ENCODE measurements at places on chromosomes 5 and 9.

DNA sequence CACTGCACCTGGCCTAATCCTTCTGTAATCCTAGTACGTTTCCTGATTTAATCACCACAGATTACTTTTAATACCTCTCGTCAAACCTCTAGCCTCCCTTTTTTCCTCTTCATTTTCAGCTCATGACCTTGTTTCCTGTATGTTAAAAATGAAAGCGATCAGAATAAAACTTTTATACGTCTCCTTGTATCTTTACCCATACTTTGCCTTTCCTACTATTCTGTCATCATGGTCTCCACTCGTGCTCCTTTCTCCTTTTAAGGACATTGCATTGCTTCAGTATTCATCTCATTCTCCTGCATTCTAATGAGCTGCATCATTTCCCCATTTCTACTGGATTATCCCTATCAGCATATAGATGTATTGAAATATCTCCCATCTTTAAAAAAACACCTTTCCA is 8.5 kb downstream of the CDC42SE2 start:
- no peak for DNase-seq

- no peak for DNase-seq
Measured at GRCh38 chr5:144237851-144238250, 67.2 kb downstream of the KCTD16 start.

DNA sequence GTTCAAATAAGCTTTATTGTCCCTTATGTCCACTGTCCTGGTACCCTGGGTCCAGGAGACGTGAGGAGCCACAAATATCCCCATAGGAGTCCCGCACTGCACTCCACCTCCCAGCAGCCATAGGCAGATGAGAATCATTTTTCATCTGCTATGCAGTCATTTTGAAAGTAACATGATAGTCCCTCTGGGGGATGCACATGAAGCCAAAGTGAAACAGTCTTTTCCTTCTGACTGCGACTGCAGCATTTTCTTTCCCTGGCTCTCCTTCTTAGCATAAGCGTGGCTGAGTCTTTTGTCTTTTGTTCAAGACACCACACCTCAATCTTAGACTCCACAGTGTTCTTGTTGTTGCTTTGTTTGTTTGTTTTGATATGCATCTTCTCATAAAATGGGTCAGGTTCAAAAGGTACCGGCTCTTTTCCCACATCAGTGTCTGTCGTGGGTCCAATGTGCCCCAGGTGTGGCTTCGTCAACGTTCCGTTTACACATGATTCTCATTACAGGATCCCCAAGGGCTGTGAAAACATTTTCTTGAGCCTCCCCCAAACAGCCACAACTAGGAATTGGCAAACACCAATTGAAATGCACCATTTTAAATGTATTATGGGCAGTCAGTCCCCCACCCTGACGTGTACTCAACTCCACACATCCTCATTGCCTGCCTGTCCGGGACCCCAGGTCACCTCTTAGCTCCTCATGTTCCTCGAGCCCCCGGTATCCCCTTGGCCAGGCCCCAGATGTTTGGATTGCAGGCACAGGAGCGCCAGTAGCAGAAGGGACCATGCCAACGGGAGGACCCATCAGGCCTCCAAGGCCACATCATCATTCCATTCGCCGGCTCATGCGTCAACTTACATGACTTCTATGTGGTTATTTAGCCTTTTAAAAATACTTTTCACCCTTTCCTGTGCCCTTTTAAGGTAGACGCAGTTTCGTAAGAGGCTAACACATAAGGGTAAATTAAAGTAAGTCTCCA is 237.8 kb upstream of the DAPK1 start:
- no peak for DNase-seq

- DNase-seq = no peak
Measured at GRCh38 chr5:25056836-25057235, 412.1 kb upstream of the CDH10 start.

GRCh38 chr9:3696368-3696767 is 170.6 kb upstream of the RFX3 start:
- DNase-seq = no peak

DNA sequence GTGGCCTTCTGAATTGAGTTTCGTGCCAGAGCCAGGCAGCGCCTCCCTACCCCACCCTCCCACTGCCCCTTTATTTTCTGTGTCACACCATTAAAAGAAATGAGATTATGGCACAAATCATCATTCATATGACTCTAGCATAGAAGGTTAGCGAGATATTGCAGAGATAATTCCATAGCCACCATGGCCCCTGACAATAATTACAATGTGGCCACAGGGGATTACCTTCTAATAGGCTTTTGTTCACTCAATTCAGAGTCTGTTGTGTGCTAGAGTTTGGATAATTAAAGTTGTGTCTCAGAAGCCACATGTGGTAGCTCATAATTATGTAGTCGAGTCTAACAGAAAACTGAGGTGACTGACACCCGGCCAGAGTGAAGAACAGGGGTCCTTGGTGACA is 428.1 kb downstream of the ARHGEF28 start:
- DNase-seq = no peak

DNA sequence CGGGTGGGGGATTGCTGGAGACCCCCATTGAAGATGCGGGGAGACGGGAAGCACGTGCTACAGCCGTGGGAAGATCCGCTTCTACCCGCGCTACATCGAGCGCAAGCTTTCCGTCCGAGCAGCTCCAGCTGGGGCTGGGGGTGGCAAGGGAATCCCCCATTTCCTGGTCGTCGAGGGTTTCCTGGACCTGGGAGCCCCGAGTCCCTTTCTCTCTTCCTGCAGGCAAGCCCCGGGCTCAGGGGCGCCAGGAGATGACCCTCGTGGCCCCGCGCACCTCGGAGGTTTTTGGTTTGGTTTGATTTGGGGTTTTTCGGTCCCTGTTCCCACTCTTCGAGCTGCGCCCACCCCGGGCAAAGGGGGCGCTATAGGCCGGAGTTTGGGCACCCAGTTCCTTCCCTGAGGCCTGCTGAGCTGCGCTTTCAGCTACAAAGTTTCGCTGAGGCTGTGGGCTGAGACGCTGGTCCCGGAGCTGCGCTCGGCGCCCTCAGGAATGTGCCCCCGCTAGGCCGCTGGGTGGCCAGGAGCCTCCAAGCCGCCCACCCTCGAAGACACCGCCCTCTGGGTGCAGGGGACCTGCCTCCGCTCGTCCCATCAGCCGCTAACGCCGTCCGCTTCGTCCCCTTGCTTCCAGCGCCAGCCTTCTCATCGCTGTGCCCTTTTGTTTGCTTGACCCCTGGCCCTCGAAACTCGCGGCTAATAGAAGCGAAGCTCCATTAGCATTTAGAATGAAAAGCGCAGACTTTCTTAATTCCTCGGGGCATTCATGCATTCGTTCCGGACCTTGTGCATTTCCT is 2.9 kb downstream of the NR4A3 start:
- peak; percentile 51 for DNase-seq

GRCh38 chr9:137956688-137957385 is 79.3 kb downstream of the CACNA1B start:
- DNase-seq = no peak

- DNase-seq = no peak
Measured at GRCh38 chr5:115977988-115978387, 15.7 kb downstream of the LVRN start.

DNA sequence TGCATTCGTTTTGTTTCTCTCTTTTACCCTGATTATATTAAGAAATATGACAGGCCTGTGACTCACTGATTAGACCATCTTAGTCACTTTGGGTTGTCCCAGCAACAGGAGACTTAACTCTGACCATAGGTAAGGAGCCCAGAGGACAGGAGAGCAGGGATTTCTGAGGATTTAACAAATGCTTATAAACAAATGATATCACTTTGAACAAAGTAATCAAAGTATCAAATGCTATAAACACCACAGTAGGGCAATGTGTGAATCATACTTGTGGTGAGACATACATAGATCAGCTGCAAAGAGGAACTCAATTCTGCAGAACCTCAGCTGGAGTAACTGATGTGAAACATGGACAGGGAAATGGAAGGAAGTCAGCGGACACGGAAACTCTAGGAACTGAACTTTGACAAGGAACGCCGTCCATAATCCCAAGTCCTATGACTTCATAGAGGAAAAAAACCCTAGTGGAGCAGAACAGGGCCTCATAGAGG is 190.6 kb upstream of the MSX2 start:
- DNase-seq = no peak

- DNase-seq = no peak
Measured at GRCh38 chr9:77648234-77649108, at the start of gene GNA14. GNA14 (minus strand) TSS chr9:77648322; CDS start chr9:77647793, 529 bp downstream.

DNA sequence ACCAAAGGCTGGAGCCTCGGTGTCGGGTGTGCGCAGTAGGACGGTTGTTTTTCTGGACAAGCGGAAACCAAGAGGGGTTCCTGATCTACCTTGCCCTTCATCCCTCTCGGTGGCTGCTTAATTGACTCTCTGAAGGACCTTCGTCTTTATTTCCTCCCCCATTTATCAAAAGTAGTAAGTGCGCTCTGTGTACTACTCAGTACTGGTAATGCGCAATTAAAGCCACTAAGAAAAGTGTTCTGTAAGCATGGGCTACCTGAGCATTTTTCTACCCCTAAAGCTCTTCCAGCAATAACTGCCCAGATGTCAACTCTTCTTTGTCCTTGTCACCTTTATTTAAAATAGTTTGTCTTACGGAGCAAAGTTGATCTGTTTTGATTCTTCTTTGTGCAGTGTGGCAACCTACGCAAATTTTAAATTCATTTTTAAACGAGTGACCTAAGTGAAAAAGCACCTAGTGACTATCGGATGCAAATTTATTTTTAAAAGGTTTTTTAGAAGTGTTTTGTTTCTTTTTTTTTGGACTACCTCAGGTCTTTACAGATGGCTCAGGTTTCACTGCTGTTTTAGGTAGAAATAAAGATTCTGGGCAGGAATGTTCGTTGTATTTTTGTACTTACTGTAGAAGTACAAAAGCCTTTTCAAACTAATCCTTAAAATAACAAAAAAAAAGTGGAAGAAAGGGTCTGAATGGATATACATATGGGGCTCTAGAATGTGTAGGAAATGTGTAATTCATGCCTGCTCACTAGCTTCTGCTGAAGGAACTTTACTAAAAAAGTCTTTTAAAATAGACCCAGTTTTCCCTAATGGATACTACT is 2.0 kb downstream of the JMY start:
- no peak for DNase-seq

DNA sequence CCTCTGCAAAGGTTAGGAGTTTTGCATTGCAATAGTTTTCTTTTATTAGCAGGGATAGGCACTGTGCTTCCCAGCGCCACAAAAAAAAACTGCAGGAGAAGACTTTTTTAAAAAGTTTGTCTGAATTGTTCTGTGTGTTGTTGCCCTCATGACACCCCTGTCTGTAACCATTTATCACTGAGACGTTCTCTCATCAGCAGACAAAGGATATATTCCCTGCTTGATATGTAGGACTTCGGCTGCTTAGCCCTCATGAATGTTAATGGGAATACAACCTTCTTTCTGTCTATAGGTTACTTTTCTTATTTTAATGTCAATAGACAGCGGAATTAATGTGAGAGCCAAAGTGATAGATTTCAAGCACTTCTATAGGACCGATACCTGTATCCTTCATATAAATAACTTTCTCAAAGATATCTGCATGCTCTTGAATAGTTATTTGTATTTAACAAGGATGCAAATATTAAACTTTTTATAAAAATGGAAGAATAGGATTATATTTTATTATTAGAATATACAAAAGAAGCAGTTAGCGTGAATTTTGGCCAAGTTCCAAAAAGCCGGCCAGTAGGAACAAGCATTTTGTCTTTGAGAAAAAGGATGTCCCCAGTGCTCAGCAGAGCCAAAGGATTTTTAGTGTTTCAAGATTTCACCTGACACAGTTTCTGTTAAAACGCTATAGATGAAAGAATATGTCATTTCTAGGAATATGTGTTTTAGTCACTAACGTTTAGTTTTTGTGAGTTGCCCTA is 1.5 kb upstream of the LYSMD3 start:
- no peak for DNase-seq

DNA sequence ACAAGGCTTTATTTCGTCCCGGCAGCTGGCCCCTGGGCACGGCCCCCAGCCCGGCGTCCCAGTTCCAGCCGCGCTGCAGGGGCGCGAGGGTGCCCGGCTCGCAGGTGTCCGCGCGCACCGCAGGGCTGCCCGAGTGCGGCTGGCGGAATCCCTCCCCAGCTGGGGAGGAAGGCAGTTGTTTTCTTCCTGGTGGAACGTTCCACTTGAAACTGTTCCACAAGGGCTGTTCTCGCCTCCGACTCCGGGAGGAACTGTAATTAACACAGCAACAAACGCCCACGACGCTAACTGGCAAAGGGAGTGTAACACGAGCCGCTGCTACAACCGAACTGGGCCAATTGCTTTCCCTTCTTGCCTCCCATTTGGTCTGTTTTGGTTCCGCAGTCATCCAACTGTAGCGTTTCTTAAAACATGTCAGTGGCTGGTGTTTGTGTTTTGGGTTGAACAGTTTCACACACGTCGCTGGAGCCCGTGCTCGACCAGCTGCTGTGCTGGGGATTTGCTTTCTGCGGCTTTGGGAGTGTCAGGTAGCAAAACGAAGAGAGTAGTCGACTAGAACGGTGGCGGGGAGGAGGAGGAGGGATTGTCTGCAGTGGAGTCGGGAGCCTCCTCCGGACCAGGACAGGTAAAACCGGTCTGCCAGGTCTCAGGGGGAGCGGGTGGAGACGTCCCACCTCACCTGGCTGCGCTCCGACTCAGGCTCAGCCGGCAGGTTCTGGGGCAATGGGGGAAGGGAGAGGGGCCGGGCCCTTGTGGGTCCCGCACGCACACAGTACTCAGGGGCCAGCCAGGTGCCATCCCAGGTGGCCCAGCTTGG is 131.6 kb upstream of the NIPBL start:
- no peak for DNase-seq

GRCh38 chr5:94968507-94969095 is 316.3 kb downstream of the MCTP1 start:
- DNase-seq = no peak

- DNase-seq = no peak
Measured at GRCh38 chr9:3181049-3181953, 337.4 kb upstream of the PUM3 start.

GRCh38 chr9:130288393-130288792 is 22.8 kb downstream of the HMCN2 start:
- DNase-seq = no peak

DNA sequence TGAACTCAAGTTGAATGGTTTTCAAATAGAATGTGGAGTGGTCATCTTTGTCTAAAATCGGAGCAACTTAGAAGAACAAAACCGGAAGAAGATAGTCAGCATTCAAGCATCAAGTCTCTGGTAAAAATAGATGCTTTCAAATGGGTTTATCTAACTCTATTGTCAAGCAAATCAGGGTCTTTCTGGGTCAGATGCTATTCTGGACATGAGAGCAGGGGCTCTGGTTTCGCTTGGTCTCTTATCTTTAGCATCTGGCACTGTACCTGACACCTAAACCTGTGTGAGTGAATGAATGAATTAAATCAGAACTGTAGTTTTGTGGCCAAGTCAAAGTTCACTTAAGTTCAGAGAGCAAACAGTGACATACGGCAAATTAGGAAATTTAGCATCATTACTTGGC is 173.5 kb downstream of the SLIT3 start:
- DNase-seq = no peak

DNA sequence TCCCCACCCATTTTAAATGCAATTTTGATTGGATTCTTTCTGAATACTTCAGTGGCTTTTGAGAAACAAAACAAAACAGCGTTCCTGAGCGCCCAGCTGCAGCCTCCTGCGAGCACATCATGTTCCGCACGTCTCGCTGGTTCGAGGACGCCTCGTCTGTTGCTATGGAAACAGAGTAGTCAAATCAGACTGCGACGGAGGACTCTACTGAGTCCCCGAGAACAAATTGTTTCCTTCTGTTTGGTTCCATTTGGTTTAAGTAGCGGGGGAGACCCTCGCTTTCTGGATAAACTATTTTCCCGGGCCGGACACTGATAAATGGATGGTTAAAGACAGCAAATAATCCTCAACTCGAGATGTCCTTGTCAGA is 69.0 kb downstream of the SLC28A3 start:
- no peak for DNase-seq

Data from stimulated activated CD8-positive, alpha-beta memory T cell treated with anti-CD3 and anti-CD28 coated beads, Interleukin-2, amount 100 ng/mL, for 1 hour (primary cell).